ENCODE measurements at places on chromosomes 11 and 22.

DNA sequence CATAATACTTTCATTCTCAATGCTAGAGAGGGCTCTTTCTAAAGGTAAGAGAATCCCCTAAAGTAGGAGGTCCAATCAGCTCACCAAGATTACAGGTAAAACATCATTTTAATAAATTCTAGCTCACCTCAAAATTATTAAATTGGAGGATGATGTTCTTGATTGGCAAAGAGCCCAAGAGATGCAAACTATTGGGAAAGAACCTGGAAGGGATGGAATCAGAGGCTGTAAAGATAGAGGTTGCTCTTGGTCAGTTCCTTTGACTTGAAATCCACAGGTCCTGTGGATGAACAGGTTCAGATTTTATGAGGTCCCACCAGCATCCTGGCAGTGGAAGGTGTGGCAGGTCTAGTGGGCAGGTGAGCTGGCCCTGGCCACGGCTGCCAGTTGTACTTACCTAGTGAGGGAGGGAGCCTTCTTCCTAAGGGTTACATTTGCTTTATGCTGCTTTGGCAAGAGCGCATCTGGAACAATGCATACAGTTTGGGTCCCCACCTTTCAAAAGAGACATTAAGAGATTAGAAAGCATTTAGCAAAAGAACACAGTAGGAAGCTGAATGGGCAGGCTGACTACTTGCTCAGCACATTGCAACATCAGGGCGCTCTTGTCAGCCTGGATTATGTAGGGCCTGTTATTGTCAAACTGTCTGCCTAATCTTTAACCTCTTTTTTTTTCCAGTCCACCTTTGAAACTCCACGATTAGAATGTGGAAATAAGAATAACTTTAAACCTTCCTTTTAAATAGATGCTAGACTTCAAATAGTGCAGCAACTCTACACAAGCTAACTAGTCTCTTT is 97.0 kb downstream of the RDX start:
- DNase-seq: no peak

- no peak for DNase-seq
Measured at GRCh38 chr22:20464096-20464614, 26.5 kb upstream of the SCARF2 start.

- DNase-seq: peak; percentile 86
Measured at GRCh38 chr11:2891326-2892214, 6.0 kb upstream of the CDKN1C start.

GRCh38 chr22:42889304-42889703 is 32.2 kb upstream of the ARFGAP3 start:
- DNase-seq: no peak

- DNase-seq: no peak
Measured at GRCh38 chr22:33743756-33744155, 176.5 kb downstream of the LARGE1 start.

GRCh38 chr22:39303358-39303757 is 16.1 kb downstream of the RPL3 start:
- DNase-seq: no peak

- no peak for DNase-seq
Measured at GRCh38 chr22:37243402-37244113, 511 bp downstream of the RAC2 start.

Measured in right hindlimb (tissue), 1 donor.